ENCODE measurements at places on chromosomes 6 and 20.

GRCh38 chr6:81487489-81487888, 265.0 kb downstream of the TENT5A start:
- no peak for DNase-seq

DNA sequence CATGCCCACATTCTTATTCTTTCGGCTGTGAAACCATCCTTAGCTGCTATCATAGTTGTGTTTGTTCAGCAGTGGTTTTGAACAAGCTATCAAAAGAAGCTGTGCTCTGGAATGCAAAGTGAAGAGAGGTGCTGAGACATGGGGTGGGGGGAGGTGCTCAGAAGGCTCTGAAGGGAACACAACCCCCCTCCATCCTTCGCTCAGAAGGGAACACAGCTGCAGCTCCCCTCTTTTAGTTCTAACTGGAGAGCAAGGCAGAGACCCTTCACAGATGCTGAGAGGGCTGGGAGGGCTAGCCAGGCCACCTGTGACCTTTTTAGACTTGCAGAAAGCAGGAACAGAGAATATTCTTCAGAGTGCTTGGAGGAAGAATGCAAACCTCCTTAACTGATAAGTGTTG, 17.6 kb upstream of the SSTR4 start:
- DNase-seq: no peak

DNA sequence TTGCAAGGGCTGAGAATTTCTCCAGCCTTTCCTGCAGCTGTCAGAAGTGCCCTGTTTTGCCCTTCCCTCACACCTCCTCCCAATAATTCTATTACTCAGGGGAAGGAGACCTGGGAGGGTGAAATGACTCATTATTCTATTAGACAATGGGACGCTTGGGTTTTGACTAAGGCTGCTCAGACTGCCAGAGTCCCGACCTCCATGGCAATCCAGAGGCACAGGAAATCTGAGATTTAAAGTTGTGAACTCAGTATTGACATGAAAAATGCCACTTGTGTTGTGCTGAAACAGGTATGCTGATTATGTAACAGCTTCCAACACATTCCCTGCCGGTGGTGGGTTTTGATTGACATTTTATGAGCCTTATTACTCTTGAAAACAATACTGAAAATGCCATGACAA, 625.9 kb upstream of the FLRT3 start:
- no peak for DNase-seq

DNA sequence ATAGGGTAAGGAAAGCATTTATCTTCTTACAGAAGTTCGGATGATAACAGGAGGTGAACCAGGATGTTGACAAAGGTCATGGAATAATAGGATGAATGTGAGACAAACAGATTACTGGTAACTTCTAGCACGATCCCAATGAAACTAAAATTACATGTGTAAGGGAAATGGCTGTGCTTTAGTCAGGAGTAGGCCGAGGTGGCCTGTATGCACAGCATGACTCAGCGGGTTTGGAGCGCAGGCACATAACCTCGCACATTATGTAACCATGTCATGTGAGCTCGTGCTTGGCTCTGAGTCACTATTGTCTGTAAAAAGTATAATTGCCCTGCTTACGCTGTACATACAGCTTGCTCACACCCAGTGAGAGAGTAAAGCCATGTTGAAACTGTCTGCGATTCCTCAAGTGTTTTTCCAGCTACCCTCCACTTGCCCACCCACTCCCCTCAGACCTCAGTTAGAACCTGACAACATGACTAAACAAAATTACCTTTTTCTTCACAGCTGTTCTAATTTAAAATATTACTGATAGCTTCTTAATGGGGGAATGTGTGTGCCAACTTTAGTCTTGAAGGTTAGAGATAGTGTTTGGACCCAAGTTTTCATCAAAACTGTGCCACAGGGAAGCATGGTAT, 8.2 kb downstream of the CYB5R4 start:
- no peak for DNase-seq

DNA sequence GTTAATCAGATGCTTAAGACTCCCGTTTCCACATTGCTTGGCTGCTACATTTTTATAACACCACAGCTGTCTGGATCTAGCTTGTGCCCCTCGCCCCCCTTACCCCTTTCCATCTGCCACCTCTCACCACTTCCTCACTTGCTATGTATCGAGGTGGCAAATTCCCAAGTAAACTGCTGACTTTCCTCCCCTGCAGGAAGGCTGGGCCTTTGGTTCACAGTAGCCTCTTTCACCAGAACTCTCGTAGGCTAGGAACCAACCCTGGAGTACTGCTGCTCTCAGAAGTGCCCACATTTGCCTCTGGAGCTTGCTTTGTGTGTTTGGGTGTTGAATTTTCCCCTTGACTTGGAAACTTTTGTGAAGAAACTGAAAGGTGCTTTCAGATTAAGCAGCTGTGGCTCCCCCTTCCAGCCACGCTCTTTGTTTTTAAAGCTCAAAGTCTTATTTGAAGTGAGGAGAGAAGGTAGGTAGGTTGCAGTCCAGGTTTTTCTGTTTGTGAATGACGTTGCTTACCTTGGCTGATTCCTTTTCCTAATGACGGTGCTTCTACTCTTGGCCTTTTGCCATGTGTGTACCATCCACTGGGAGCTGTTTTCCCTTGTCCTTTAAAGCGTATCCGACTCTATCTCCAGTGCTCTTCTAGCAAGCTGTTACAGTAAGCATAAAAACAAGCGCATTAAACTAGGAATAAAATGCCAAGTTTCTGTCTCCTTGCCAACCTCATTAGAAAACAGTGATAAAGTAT, 90.4 kb downstream of the CARMIL1 start:
- no peak for DNase-seq

GRCh38 chr6:126180585-126180984, 159.3 kb upstream of the CENPW start:
- DNase-seq: no peak

- DNase-seq: no peak
Observed at GRCh38 chr20:15166744-15167143, 829.3 kb upstream of the FLRT3 start.

DNA sequence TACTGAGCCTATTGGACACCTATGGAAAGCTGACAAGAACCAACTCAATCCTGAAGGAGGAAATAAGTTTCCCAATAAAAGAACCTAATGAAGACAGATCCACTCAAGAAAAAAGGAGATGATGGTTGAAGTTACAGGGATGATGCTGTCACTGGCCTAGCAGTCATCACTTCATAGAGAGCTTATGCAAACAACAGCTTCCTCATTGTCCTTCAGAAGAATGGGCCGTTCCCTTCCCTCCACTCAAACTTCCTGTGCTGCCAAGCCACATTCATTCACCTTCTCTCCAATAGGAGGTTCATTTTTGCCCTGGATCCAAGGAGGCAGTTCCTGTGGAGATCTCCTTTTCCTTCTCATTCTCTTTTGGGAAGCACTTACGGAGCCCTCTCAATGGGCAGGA, 13.8 kb upstream of the PM20D2 start:
- no peak for DNase-seq

GRCh38 chr6:73710470-73710869, 14.5 kb downstream of the CD109 start:
- no peak for DNase-seq

DNA sequence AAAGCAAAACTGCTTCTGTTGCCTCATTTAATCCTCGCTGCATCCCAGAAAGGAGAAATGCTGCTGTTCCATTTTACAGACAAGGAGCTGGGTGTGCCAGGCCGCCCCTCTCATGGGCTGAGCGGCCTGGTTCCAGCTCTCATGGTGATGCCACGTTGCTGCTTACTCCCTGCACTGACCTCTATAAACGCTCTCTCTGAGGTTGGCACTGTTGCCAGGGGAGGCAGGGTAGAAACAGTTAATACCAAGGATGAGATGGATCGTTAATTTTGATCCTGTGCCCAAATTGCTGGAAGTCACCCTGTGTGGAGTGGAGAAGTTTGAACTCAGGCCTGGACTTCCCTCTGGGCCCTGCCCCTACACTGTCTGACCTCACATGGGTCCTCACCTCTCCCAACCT, 25.6 kb downstream of the SIRPA start:
- no peak for DNase-seq

GRCh38 chr6:65416621-65417020, 290.4 kb downstream of the EYS start:
- DNase-seq: no peak

GRCh38 chr6:44411141-44411540, 23.6 kb downstream of the CDC5L start:
- DNase-seq: no peak

DNA sequence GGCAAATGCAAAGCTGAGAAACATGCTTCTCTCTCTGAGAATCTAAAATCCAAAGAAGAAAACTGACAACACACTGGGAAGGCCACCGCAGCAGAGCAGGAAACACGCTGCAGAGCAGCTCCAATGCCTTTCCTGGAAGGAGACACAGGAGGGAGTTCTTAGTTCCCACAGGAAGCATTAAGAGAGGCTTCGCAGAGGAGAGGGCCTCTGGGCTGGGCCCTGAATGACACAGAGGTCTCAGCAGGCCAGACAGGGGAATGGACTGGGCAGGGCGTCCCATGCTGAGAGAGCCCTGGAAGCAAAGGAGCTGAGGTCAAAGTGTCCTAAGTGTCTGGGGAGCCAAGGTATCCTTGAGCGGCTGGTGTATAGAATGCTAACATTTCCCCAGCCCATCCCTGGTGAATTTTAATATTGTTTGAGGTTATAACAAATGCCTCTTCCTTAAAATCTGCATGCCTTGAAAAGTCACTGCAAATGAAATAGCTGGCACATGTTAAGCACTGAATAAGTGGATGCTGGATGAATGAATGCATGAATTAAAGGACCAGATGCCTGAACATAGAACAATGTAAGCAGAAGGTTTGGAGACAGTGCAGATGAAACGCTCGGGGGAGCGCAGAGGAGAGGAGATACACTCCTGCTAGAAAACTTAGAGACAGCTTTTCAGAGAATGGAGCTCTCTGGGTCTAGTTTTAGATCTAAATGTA, 110.0 kb upstream of the SYNDIG1 start:
- DNase-seq: no peak

DNA sequence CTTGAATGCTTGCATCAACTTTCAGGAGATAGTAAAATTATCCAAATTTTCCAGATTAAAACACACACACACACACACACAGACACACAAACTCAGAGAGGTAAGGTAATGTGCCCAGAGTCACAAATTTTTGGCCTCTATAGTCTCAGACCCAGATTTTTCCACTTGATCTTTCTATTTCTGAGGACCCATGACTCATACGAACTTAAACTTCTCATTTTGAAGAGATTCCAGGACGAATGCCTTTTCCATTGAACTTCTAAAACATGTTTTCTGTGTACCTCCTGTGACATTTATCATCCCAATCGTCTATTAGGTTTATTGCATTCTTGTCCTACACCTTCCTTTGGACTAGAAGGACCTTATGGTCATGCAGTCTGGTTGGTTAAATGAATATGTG, 172.9 kb upstream of the COL21A1 start:
- no peak for DNase-seq

DNA sequence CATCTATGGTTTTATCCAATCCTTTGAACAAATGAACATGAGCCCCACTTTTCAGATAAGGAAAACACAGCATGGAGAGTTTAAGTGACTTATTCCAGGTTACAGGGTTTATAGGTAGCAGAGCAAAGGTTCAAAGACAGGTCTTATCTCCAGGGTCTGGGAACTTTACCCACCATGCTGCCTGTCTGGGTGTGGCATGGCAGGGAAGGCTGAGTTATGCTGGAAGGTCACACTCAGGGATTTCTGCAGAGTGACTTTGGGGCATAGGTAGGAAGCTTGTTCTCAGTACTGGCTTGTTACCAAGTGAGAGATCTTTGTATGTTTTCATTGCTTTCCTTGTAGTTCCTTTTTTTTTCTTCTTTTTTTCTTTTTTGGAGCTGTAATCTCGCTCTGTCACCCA, 1.8 kb downstream of the ZNF831 start:
- no peak for DNase-seq

DNA sequence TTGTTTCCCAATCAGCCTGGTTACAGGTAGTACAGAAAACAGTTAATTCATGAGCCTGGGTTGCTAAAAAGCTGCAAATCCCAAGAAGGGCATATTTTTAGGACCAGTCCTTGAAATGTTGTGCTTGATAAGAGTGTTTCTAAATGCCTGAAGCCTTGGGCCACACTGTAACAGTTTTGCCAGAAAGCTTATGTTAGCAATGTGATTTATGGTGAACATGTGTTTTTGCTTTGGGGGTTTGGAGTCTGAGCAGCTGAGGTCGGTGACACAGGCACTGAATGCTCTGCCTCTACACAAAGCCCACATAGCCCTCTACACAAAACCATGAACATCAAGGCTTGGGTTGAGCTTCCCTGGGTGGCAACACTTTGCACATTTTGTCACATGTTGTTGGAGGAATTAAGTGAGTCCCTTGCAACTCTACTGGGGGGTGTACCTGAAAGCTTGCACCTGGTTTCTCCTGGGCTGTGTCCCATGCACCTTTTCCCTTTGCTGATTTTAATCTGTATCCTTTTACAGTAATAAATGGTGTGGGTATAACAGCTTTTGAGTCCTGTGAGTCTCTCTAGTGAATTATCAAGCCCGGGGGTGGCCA, 22.2 kb downstream of the AHI1 start:
- no peak for DNase-seq

GRCh38 chr20:755941-756340, 12.4 kb downstream of the SLC52A3 start:
- no peak for DNase-seq

GRCh38 chr20:4613184-4613583, 108.5 kb upstream of the PRND start:
- DNase-seq: no peak

GRCh38 chr6:128024969-128025368, 124.1 kb upstream of the THEMIS start:
- no peak for DNase-seq

DNA sequence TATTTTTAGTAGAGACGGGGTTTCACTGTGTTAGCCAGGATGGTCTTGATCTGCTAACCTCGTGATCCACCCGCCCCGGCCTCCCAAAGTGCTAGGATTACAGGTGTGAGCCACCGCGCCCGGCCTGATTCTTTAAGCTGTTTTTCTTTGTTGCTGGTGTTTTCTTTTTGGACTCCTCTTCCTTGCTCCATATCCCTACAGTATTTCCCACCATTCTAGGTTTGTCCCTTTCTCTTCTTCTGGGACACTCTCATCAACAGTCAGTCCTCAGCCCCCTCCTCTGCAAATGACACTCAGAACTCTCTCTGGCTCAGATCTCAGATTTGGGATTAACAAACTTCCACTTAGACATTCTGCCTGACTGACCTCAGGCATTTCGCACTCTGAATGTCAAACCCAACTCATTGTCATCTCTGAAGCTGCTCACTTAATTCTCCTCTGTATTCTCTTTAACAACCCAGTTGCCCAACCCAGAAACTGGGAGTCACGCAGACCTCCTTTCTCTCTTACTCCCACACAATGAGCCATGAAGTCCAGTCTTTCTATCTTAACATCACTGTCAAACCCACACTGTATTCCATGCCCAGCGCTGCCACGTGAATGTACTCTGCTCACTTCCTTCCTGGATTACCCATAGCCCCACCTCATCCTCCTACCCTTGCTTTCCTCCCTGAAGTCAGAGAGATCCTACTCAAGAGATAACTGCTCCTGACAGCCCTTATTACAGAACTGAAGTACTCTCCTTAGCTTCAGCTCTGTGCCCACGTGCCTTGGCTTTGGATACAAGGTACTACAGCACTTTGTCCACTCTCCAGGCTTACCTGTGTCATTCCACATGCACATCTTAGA, 2.6 kb downstream of the MPIG6B start:
- no peak for DNase-seq

GRCh38 chr6:94300424-94301144, 881.2 kb upstream of the EPHA7 start:
- DNase-seq: no peak

GRCh38 chr6:138769102-138769676, 4.4 kb upstream of the CCDC28A start:
- DNase-seq: no peak

GRCh38 chr6:112331306-112331705, 15.8 kb upstream of the RFPL4B start:
- no peak for DNase-seq

- no peak for DNase-seq
Observed at GRCh38 chr6:3453413-3454272, 3.2 kb downstream of the SLC22A23 start.
